ENCODE measurements at places on chromosomes 5 and 9. TPM values are rescaled to one million over a fixed set of nuclear protein-coding genes. Genes with fewer than 3 reads are reported as not detected.

Gene TRIM36
- total RNA-seq = 1.8 TPM

Gene FGD3
- 0.09 TPM for total RNA-seq

Gene TRIM7
- total RNA-seq = 29.4 TPM

Gene ANKRD34B
- not detected for total RNA-seq

Gene PTBP3
- 29.9 TPM for total RNA-seq

Gene DBH
- not detected for total RNA-seq

Gene IL4
- not detected for total RNA-seq

Gene SMIM33
- not detected for total RNA-seq

Gene ADCY2
- not detected for total RNA-seq

Gene PTTG1
- total RNA-seq = 235 TPM

Gene ZNF462
- total RNA-seq = 5.6 TPM

Gene ANKRD18A
- total RNA-seq = 4.9 TPM

Gene CCL21
- total RNA-seq = not detected

Gene PCDHA9
- 0.04 TPM for total RNA-seq

Gene IRGM
- total RNA-seq = 0.37 TPM

Gene NSMF
- total RNA-seq = 45.5 TPM

Gene ARL10
- total RNA-seq = 0.09 TPM

Gene TICAM2
- 0.73 TPM for total RNA-seq

Gene CTSV
- 13.6 TPM for total RNA-seq

Gene JMY
- total RNA-seq = 3.4 TPM

Gene MYMK
- total RNA-seq = not detected

Gene CRHBP
- 0.21 TPM for total RNA-seq

Gene PHYHD1
- not detected for total RNA-seq

Gene EPB41L4A
- 1.2 TPM for total RNA-seq

Gene REEP5
- total RNA-seq = 136 TPM

Gene FRRS1L
- total RNA-seq = 0.30 TPM

Gene ZMAT2
- total RNA-seq = 83.4 TPM

Gene ARSI
- total RNA-seq = 43.8 TPM

Gene TRIM23
- 7.6 TPM for total RNA-seq

Gene ENC1
- total RNA-seq = 10.8 TPM

Gene TMEM215
- not detected for total RNA-seq

Gene OCLN
- 11.7 TPM for total RNA-seq

Gene AMACR
- total RNA-seq = 16.5 TPM

Gene NR5A1
- not detected for total RNA-seq

Gene GABRP
- not detected for total RNA-seq

Gene FOXI1
- total RNA-seq = not detected

Gene FAM221B
- total RNA-seq = not detected

Gene LHX6
- total RNA-seq = 0.38 TPM

Gene SLC25A2
- not detected for total RNA-seq

Gene FAM200C
- total RNA-seq = 2.2 TPM

Gene CREB3
- 55.7 TPM for total RNA-seq

Gene PRDM9
- total RNA-seq = not detected

Gene PCDHGB2
- not detected for total RNA-seq

Gene GPX8
- total RNA-seq = 38.0 TPM

Gene NADK2
- 12.2 TPM for total RNA-seq

Gene SLC34A1
- not detected for total RNA-seq

Gene RORB
- total RNA-seq = not detected

Gene LECT2
- total RNA-seq = not detected

Gene MXD3
- 22.2 TPM for total RNA-seq

Gene STC2
- 73.3 TPM for total RNA-seq

Gene ARAP3
- 4.6 TPM for total RNA-seq

Gene CARTPT
- not detected for total RNA-seq

Gene F2R
- 28.7 TPM for total RNA-seq

Gene HDHD3
- 22.6 TPM for total RNA-seq

Gene DMRTA1
- total RNA-seq = 0.83 TPM

Gene NUDCD2
- total RNA-seq = 31.6 TPM

Gene USP20
- 4.4 TPM for total RNA-seq

Gene FAM153A
- not detected for total RNA-seq
